Epithelial cell of proximal tubule (primary cell): ENCODE measurements at places on chromosomes 16 and 17.

- DNase-seq, result peak; percentile 2
Measured at GRCh38 chr16:65414284-65414984, 292.6 kb upstream of the CDH11 start.

DNA sequence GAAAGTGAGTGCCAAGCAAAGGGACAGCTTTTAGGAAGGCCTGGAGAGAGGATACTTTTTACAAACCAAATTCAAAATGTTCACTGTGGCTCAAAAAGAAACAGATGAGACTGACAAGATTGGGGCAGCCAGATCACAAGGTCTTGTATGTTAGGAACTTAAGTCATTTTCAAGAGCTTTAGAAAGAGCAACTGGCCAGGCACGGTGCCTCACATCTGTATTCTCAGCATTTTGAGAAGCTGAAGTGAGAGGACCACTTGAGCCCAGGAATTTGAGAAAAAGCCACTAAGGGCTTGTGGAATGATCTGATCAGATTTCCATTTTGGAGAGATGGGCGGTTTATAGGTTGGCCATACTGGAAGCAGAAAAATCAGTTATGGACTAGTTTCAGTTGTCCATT is 17.2 kb downstream of the SPAG9 start:
- no peak for DNase-seq

- peak; percentile 43 for DNase-seq
Measured at GRCh38 chr16:51592535-51593300, 441.6 kb upstream of the SALL1 start.

GRCh38 chr16:1028056-1028455 is 44.5 kb upstream of the SSTR5 start:
- DNase-seq, result no peak

- no peak for DNase-seq
Measured at GRCh38 chr16:30186782-30187555, 3.6 kb downstream of the CORO1A start.
